ENCODE measurements at places on chromosomes 1 and 21.

- no peak for DNase-seq
These were observed 221.2 kb downstream of the DISC1 start for GRCh38 chr1:231847612-231848397.

DNA sequence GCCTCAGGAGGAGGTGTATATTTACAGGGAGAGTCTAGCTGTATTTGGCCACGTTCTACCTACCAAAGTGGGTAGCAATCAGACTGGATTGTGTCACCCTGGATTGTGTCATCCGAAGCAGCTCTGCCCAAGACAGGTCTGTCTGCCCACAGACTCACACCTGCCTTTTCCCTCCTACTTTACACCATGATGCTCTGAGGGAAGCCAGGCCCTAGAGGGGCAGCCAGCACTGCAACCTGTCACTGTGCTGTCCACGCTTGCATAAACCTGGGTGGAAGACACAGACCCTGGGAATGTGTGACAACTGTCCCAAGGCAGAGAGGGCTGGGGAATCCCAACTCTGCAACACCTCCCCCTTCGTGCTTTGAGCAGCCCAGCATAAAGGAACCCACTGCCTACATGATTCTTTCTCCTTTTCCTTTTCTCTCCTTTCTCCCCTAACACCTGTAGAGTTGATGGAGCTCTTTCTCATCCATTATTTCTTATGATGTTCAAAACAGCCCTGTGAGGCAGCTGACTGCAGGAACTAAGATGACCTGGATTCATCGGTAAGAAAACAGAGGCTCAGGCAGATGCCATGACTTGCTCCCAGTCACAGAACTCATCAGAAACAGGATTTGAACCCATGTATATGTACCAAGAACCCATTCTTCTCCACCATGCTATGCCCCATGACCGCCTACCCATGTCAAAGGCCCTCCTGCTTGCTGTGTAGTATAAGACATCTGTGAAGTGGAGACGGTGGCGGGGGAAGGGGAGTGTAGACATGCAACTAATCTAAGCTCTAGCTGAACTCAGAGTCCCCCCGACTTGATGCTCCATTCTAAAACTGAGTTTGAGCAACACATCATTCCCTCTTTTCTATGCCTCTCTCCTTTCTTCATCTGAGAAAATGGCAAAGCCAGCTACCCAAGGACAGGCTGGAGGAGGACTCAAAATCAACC lies 55.9 kb downstream of the ITPKB start:
- no peak for DNase-seq

DNA sequence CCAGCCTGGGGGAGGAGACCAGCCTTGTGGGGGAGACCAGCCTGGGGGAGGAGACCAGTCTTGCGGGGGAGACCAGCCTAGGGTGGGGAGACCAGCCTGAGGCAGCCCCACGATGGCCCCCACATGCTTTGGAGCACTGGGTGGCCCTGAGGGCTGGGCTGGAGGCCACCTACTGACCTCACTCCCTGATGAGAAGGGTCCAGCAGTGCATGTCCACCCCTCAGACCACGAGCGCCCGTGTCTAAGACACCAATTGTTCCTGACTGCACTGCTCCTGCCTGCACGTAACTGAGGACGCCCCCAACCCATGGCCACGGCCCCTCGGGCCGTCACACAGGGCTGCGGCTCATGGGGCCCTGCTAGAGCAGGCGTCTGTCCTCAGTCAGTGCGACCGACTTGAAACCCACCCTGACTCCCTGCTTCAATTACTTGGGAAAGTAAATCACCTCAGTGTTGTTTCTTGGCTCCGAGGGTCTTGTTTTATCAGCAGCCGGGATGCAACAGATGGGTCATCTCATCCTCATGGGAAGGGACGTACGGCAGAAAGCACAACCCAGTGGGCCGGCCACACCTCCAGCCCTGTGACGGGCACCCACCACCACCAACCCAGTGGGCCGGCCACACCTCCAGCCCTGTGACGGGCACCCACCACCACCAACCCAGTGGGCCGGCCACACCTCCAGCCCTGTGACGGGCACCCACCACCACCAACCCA lies at the start of gene SPATC1L:
SPATC1L (minus strand) TSS at position 550 of the 715 bp plus-strand sequence. CDS start 1,643 bp downstream, outside the sequence.
- peak; percentile 34 for DNase-seq

DNA sequence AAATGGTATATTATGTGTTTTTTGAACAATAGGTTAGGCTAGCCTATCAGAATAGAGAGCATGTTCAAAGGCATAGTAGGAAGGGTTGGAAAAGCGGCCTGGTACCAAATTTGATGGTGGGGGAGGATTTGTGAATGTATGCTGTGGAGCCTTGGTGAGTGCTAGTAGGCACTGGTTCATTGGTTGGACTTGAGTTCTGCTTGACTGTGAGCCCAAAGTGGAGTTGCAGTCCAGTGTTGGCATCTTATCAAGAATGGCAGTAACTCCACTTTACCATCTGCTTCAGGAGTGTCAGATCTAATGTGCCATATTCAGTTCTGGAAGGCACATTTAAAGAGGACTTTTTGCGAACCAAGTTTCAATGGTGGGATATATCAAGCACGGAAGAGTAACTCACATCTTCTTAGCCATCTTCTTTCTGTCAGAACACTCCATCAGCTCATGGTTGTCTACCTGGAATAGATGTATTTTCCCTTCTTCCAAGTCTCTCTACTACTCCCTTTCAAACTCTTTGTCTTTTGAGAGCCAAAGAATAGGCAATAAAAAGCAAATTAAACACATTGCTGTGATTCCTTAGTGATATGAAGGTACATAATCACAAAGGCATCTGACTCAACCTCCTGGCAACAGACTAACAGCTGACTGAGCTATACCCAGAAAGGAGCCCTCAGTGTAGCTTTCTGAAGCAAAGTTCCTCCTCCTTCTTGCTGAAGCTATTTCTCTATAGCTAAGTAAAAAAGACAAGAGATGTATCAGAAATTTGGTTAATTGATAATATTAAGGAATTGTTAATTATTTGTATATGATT lies 21.7 kb downstream of the LRRC8B start:
- DNase-seq: no peak

- no peak for DNase-seq
These were observed 103.8 kb downstream of the SLC45A1 start for GRCh38 chr1:8421721-8422120.

DNA sequence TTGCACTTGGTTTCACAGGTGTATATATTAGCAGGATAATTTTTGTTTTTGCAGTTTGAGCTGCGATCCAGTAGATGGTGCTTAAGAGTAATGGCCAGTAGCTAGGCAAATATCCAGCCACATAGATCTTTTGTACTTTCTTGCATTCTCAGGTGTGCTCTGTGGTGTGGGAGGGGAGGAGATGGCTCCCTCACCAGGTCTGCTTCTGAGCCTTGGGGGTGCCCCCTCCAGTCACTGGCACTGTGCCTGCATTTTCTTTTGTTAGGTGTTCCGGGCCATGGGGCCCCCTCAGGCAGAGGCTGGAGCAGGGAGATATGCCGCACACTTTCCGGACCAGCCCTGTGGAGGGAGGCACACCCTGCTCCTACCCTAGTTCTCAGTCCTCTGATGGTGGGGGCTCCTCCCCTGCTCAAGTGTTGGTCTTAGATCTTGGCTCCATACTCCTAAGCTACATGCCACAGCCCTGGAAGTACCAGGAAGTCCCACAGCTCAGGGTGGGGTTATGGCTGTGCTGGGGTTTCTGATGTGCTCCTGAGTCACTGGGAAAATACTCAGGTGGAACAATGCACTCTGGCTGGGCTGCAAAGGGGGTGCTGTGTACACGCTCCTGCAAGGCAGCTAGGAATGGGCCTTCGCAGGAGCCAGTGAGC lies 197.6 kb upstream of the DMRTA2 start:
- DNase-seq: no peak

DNA sequence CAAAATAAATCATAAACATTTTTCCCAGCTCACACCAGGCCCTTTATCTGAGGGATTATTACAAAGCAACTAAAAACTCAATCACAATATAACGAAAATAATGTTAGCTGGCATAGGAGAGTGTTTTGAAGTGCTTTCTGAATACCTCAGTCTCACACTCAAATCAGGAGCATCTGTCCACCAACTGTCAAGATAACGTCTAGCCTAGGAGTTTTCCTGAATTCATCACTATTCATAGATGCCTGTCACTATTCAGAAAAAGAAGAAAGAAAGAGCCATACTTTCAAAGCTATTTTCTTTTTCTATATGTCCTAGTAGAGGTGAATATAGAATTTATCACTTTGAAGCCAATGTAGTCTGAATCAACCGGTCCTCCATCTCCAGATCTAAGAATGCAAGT lies 127.0 kb downstream of the AKT3 start:
- DNase-seq: no peak

DNA sequence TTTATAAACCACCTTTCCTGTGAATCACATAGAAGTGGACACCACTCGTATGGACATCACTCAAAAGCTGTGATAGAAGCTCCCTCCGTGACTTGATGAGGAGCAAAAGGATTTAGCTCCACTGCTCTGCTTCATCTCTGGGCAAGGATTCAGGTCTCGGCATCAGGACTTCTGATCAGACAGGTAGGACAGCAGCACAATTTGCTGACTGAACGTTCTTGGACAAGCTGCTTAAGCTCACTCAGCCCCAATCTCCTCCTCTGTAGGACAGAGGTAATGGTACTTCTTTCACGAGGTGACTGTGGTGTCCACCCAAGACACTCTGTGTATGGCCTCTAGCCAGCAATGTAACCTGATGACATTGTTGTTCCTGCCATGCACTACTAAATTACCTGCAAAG lies 122.6 kb upstream of the AJAP1 start:
- no peak for DNase-seq

All from activated CD4-positive, alpha-beta T cell treated with anti-CD3 and anti-CD28 coated beads for 1 hour (primary cell).